Mesothelial cell of epicardium (in vitro differentiated cells): ENCODE measurements at places on chromosomes 5 and 9.

GRCh38 chr9:4657426-4658159, 4.5 kb upstream of the PLPP6 start:
- no peak for DNase-seq
- peaks cover 10% of the 10 kb centered on the region for H3K4me1 ChIP-seq
- H3K4me3 ChIP-seq, result no peak overlapping the region
- no peaks in the 10 kb centered on the region for H3K27me3 ChIP-seq
- no peak overlapping the region for H3K27ac ChIP-seq

DNA sequence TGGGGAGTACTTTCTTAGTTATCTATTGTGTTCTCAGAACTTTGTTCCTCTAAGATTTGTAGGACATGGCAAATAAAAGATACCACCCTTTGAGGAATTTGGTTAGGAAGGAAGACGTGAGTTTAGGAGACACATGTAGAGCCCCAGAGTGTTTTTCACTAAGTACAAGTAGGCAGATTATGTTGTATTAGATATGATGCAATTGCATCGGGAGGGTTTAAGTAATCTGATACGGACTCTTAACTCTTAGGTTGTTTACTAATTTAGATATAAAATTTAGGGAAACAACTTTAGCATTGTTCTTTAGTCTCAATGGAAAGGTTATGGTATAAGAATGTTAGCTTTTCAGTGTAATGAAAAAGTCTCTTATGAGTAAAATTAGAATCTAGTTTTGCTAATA, 84.4 kb downstream of the TRIO start:
- H3K27me3 ChIP-seq, result no peaks in the 10 kb centered on the region
- H3K36me3 ChIP-seq, result no peaks in the 10 kb centered on the region
- no peak for DNase-seq
- no peak overlapping the region for H3K4me3 ChIP-seq
- H3K27ac ChIP-seq, result no peak overlapping the region

DNA sequence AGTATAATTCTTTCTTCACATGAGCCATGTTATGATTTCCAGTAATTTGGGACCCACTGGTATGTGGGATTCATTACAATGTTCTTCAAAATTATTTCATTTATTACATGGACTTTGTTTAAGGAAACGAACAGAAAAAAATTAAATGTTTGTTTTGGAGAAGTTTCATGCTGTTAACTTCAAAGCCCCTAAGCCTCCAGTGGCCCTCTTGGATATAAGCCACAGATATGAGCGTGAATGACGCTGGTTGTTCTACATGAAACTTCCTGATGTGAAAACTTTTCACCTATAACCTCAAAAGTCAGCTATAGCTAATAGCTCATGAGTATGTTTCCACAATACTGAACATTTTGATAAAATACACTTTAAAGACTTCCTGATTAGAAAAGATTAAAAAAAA, 334.2 kb downstream of the PDE4D start:
- no peak for DNase-seq
- H3K27me3 ChIP-seq, result no peaks in the 10 kb centered on the region

GRCh38 chr5:1121044-1121443, 9.2 kb upstream of the SLC12A7 start:
- peaks cover 2% of the 10 kb centered on the region for H3K36me3 ChIP-seq
- no peak overlapping the region for H3K4me3 ChIP-seq
- DNase-seq, result no peak

- H3K36me3 ChIP-seq, result no peaks in the 10 kb centered on the region
- peaks cover 11% of the 10 kb centered on the region for H3K4me1 ChIP-seq
- H3K4me3 ChIP-seq, result no peak overlapping the region
Measured at GRCh38 chr5:158958021-158958994, 141.4 kb downstream of the EBF1 start.

GRCh38 chr5:54357408-54358058, 47.2 kb upstream of the ARL15 start:
- H3K27ac ChIP-seq, result peak overlapping the region; percentile 17
- DNase-seq, result no peak
- H3K4me1 ChIP-seq, result peaks cover 18% of the 10 kb centered on the region
- H3K4me3 ChIP-seq, result no peak overlapping the region
- H3K27me3 ChIP-seq, result no peaks in the 10 kb centered on the region

GRCh38 chr5:79552984-79553383, 39.0 kb upstream of the HOMER1 start:
- no peaks in the 10 kb centered on the region for H3K36me3 ChIP-seq
- H3K27ac ChIP-seq, result no peak overlapping the region
- peaks cover 34% of the 10 kb centered on the region for H3K4me1 ChIP-seq
- no peaks in the 10 kb centered on the region for H3K27me3 ChIP-seq
